ENCODE measurements at places on chromosomes 1 and 21. TPM values are rescaled to one million over a fixed set of nuclear protein-coding genes. Genes with fewer than 3 reads are reported as not detected.
A peak's percentile ranks its signal among the peaks of the same experiment; 100 is the strongest.

DNA sequence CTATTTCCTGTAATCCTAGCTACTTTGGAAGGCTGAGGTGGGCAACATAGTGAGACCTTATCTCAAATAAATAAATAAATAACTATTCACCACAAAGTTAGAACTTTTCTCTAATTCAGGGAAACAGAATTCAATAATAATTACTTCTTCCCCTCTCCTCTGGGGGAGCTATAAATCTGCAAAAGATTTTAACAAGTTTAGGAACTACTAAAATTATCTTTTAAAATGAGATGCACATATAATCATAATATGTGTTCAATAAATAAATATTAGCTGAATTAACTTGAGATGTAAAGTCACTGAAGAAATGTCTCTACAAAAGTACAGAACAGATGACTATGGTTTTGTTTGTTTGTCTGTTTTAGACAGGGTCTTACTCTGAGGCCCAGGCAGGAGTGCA, 14.1 kb downstream of the WDR47 start:
- DNase-seq = no peak

- no peak for DNase-seq
These were observed 3.7 kb upstream of the SLC1A7 start for GRCh38 chr1:53145942-53146708.

- no peak for DNase-seq
These were observed 54.7 kb upstream of the ARHGEF16 start for GRCh38 chr1:3399732-3400131.

GRCh38 chr1:237042526-237042891, 525 bp downstream of the RYR2 start:
- peak; percentile 50 for DNase-seq

DNA sequence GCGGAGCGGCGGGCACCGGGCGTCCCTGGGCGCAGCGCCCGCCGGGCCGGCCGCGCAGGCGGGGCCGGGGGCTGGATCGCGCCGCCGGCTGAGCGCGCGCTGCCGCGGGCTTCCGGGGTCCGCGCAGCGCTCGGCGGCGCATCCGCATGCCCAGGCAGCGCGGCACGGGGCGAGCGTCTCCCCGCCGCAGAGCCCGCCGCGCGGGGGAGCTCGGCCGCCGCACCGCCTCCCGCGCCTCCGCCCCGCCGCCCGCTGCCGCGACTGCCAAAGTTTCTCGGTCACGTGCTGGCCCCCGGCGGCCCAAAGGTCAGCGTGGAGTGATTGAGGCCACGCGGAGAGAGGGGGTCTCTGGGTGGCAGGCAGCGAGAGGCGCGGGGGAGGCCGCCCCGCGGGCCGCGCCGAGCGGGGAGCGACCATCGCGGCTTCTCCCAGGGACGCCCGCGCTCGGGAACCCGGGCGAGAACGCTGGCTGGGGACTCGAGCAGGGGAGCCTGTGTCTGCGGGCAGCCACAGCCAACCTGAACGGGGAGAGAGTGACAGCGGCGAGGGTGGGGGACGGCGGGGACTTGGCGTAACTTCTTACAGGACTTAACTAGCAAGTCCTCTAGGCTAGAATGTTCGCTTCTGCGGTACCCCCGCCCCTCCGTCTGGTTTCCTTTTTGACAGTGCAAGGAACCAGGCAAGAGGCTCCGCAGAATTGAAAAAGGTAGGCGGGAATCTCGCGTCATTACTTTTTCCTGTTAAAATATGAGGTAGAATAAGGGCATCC, at the start of gene ILDR2:
ILDR2 (minus strand) TSS at position 180 of the 769 bp plus-strand sequence. CDS start 272 bp downstream, outside the sequence.
- DNase-seq = peak; percentile 37

GRCh38 chr1:39900662-39901463, 854 bp downstream of the MYCL start:
- DNase-seq = peak; percentile 20

DNA sequence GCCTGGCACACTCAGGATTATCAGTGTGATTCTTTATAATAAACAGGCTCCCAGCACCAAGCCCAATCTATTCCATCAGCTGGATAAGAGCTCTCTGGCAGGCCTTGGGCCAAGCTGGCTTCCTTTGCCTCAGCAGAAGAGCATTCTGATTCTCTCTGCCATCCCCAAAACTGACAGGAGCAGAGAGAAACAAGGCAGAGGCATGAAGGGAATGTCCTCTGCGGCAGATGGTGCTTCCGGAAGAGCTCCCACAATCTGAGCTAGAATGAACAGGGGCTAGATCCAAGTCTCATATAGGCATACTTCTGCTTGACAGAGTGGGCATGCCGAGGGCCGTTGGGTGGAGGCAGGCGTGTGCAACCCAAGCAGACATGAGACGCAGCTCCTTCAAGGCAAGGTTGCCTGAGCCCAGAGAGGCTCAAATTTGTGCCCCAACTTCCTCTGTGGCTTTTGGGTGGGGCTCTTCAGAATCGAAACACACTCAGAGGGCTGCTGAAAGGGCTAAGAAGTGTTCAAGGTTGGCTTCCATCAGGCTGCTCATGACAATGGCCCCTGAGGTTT, 4.0 kb downstream of the CAPN2 start:
- peak; percentile 74 for DNase-seq

DNA sequence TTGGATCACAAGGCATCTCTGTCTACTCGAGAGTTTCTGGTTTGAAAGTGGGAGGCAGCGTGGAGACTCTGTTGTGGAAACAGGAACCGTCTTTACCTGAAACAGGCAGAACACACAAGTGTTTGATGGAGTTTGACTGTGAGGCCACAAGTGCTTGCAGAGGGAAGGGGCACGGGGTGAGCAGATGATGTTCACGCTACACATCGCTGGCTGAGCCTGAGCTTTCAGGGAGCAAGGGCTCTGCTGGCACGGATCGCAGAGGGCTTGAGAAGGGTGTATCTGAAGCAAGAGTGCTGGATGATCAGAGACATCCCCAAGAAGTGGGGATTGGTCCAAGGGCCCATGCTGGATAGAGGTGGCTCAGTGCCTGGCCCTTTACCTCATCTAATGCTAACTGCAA, 59.3 kb downstream of the IGSF21 start:
- DNase-seq = no peak

DNA sequence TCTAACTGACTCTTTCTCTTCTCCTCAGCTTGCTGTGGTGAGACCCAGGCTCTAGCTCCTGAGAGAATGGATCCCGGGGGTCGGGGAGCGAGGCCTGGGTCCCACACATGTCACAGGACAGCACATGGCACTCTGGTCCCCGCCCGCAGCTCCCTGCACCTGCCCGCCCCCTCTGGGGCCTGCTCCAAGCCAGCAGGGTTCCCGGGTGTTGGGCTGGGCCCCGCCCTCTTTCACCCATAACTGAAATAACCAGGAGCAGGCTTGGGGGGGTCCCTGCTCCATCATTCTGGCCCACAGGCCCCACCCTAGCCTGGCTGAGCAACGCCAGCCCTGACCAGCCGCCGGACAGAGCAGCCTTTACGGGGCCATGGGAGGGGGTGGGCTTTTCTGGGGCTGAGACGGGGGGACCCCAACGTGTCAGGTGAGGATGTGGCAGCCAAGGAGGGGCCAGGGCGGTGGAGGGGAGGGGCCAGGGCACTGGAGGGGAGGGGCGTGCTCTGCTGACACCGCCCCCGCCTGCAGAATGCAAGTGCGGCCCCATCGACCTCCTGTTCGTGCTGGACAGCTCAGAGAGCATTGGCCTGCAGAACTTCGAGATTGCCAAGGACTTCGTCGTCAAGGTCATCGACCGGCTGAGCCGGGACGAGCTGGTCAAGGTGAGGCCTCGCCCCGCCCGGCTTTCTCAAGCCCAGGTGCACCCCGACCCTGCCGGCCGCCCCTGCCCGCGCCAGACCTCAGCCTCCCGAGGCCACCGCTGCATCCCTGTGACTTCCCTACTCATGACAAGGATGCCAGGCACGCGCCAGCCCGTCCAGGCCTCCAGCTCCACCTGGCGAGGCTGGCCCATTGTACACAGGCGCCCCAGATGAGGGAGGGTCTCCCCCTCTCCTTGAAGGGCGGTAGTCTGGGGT, 19.4 kb downstream of the COL6A1 start:
- DNase-seq = no peak

DNA sequence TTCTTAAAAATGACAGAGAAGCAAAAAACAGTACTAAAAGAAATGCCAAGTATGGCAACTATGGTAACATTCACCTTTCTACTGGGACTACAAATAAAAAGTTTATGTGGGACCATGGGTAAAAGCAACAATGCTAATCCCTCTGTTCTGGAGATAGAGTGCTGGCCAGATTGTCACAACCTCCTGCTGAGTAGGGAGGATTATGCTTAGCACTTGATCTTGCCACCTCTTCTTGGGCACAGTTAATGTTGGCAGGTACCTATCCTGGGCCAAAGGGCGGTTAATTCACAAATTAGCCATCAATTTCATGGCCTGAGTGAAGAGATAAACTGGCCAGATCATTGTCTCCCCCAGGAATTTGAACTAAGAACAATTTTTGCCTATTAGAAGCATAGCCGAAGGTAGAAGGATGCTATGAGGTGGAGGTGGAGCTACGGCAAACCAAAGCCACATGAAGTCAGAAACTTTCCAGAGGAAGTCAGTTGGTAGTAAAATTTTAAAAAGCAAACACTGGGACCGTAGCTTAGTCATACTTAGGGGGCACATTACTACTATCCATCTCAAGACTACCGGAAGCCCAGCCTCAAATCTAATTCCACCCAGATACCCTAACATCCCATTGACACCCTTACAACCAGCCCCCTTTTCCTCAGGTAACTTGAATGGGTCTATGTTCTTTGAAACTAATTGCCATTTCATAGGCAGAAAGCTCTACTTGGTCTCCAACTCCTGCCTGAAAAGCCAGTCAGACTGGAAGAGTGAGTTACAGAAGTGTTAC, 2.7 kb downstream of the SCYL3 start:
- DNase-seq = peak; percentile 19

DNA sequence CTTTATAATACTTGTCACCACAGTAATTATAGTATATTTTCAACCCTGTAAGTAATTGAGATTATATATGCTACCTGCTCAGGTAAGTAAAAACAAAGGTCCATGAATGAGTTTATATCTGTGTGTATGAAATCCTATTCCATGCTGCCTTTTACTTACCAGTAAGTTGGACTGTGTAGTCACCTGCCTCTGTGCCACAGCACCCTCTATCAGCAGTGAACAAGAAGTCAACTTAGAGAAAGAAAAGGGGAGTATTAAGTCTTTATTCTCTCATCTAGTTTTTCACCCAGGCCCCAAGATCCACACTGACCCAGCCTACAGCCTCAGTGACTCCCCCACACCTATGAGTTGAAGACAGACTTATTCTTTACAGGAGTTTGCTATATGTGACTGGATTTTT, 36.9 kb upstream of the IFI16 start:
- no peak for DNase-seq

DNA sequence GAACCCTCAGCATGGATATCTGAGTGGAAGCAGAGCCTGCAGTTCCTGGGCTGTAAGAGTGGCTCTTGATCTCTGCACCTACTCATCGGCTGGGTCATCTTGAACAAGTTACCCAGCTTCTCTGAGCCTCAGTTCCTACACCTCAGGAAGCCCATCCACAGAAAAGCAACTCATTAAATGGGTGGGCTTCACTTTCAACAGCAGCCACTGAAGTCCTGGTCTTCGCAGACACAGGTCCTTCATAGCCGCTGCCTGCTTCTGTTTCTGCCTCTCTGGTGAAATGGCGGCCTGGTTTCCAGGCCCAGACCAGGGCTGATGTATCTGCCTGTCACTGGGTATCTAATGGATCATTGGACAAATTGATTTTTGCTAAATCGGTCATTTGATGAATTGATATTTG, 571.4 kb downstream of the PTPRU start:
- no peak for DNase-seq

- no peak for DNase-seq
These were observed 50.7 kb upstream of the RHOU start for GRCh38 chr1:228684607-228685006.

GRCh38 chr1:77438236-77438913, 156.6 kb downstream of the AK5 start:
- DNase-seq = no peak

GRCh38 chr1:57615956-57616355, 192.1 kb upstream of the DAB1 start:
- DNase-seq = no peak

- DNase-seq = no peak
These were observed 493.7 kb upstream of the PLXNA2 start for GRCh38 chr1:208737922-208738321.

GRCh38 chr1:160997323-160998038, 23.5 kb downstream of the F11R start:
- peak; percentile 24 for DNase-seq

- no peak for DNase-seq
These were observed 128.6 kb downstream of the TENT5C start for GRCh38 chr1:117734403-117734802.

DNA sequence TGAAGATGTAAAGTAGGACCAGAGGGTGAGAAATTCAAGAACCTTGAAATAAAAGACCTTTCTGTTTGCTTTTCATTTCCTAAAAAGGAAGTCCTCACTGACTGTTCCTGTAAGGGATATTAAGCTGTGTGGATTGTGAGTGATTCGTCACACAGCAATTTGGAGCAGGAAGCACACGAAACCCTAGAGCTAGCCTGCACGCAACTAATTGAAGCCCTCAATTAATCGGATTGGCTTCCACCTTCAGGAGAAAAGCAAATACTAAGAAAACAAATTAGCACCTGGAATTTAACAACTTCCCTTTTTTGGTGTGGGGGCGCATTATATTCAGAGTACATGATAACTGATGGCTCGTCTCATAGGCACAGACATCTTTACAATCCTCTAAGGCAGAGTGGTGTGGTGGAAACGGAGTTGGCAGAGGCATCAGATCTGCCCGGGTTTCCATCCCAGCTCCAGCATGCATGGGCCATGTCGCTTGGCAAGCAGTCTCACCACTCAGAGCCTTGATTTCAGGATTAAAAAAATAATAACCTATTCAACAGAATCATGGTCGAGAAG, 95.2 kb downstream of the KCNJ15 start:
- DNase-seq = no peak

DNA sequence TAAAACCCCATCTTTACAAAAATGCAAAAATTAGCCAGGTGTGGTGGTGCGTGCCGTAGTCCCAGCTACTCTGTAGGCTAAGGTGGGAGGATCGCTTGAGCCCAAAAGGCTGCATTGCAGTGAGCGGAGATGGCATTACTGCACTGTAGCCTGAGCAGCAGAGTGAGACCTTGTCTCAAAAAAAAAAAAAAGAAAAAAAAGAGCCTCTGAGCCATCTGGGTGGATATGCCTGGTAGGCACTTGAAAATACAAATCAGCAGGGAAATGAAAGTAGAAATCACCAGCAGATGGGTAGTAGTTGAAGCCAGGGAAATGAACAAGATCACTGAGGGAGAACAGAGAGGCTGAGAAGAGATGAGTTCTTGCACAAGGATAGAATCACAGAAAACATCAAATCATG, 131.0 kb upstream of the HMCN1 start:
- DNase-seq = no peak

- DNase-seq = no peak
These were observed 642.9 kb downstream of the AJAP1 start for GRCh38 chr1:5297180-5297885.

DNA sequence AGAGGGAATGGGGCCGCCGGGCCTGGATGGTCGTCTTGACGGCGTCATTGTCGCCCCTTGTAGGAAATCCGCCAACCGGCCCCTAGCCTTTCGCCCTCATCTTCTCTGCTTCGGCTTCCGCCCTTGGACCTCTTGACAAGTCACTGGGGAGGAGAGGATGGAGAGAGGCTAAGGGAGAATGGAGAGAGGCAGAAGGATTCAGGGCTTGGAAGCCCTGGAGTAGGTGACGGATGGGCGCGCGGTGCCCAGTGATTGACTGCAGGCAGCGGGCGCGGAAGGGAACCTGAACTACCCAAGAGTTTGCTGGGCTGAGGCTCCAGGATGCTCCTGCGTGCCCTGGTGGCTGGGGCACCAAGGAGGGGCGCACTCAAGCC, 651 bp downstream of the PDE4B start:
- DNase-seq = no peak

GRCh38 chr1:207938016-207938415, 27.1 kb upstream of the CD34 start:
- no peak for DNase-seq

Gene BLACAT1
- total RNA-seq = 2.5 TPM

Gene ADGRL2
- total RNA-seq = 416 TPM

Gene GBP7
- total RNA-seq = not detected

Gene CLEC20A
- total RNA-seq = not detected

All from cerebellum (tissue), 4 donors.